ENCODE measurements at places on chromosomes 16 and 17.

DNA sequence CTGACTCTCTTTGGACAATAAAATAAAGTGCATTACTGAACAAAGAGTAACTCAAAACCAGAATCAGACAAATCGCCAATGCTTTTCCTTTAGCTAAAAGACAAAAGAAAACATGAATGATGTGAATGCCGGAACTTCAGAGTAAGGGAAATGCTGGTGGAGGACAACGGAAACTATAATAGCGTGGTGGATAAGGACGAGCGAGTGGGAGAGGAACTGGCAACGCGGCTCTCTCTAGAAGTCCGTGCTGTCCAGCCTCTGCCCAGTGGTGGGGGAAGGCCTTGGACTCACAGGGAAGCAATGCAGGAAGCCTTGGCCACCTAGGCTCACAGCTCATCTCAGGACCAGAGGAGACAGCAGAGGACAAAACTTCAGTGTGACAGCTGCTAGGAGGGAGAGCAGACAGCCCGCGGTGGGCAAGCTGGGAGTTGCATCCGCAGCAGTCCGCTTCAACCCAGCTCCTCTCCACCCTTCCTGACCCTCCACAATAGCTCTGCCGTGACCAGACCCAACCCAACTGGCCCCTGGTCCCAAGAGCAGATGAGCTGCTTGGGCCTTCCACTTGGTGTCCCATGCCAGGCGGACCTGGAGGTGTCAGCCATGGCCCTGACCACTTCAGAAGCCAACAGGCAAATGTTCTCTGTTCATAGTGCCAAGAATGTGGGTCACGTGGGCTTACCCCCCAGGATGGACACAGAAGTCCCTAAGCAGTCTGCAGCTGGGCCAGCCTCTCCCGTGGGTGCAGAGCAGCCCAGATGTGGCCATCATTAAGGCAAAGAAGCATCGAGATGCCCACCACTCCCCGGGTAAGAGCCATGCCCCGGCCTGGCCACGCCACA lies 5.3 kb upstream of the FAAP100 start:
- DNase-seq, result no peak

DNA sequence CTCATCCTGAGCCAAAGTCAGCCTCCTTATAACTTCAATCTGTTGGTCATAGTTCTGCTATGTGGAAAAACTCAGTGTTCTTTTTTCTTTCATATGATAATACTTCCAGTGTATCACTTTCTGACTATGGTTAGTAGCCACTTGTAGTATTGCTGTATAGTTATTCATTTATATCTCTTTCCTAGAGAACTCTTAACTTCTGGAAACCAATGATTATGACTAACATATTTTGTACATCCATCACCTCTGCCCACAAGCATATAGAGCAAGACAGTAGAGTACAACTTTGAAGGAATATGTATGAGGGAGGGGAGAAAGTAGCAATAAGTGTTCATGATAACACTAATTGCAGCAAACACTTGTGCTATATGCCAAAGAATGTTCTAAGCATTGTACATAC lies 38.6 kb downstream of the COX10 start:
- DNase-seq, result no peak

DNA sequence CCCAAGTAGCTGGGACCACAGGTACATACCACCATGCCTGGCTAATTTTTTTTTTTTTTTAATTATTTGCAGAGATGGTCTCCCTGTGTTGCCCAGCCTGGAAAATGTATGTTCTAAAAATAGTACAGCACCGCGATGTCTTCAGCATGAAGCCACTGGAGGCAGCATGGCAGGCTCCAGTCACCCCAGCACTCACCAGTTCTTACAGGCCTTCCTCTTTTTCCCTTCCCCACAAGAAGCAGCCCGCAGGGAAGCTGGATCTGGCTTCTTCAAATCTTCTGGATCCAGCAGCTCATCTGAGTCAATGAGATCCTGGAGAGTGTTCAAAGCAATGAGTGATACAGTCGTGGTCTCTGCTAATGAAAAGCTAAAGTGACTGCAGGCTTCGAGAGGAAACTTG lies 16.2 kb downstream of the CIAPIN1 start:
- DNase-seq, result no peak

DNA sequence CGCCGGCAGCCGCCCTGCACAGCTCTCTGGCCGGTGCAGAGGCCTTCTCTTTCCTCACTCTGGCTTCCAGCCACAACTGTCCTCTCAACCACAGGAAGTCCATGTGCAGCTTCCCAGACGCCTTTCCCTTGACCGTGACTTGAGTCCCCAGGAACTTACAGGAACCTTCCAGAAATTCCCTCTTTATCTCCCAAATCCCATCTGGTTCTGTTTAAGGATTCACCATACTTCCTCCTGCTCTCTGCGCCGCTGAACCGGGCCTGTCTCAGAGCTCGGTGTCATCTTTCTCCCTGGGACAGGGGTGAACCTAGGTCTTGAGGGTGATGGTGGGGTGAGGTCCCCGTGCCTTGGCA lies 65.2 kb upstream of the ZNF469 start:
- no peak for DNase-seq

DNA sequence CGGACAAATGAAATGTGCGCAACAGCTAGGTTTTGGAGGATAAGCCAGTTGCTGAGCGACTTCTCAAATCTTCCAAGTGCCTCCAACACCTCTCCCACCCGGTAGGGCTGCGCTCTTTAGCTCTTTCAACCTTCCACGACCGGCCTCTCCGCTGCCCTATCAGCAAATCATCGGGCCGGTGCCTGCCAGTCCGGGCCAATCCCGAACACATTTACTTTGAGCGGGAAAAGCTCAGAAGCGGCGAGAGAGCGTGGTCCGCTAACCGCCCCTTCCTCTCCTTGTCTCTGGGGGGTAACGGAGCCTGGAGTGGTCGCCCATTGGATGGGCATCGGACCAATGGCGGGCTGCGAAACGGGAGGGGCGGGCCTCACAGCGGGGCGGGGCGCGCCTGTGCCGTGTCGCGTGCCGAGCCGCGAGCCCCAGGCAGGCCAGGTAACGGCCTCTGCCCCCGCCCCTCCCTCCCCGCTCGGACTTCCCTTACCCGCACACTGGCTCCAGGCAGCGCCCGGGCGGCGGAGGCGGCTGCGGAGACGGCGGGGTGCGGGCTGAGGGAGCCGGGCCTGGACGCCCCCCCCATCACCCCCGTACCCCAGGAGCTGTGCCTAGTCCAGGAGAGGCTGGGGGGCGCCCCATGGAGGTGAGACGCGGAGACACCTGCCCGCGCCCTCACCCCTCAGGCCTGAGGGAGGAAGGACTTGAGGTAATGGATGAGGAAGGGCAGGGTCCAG lies at the start of gene MEIOC:
TSS of gene MEIOC (plus strand) at position 486 of the 728 bp plus-strand sequence. CDS start at position 632, 146 bp downstream.
- no peak for DNase-seq

DNA sequence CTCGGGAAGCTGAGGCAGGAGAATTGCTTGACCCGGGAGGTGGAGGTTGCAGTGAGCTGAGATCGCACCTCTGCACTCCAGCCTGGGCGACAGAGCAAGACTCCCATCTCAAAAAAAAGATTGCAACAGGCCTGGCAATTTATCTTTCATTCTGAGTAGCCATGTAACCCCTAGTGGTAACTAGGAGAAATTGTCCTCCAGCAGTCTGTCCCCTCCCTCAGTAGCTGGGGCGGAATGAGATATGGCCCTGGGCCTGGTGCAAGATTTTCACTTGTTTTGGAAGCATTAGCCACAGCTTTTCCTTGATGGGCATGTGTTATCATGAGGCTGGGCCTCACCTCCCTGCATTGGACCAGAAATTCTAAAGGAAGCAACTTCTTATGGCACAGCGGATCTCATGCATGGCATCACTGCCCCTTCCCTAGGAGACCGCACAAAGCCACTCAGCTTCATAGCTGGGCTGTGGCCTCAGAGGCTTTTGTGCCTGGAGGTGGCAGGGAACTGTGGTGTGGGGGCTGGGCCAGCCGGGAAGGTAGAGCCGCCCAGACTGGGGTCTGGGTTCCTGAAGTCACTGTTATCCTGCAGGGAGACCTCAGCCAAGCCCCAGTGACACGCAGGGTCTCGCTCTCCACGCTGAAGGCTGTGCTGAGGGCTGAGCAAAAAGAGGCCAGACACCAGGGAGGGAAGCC lies 13.4 kb downstream of the NATD1 start:
- peak; percentile 43 for DNase-seq

GRCh38 chr17:45335721-45336120 lies 18.9 kb upstream of the MAP3K14 start:
- no peak for DNase-seq

- DNase-seq, result peak; percentile 92
These were observed 157.4 kb downstream of the PRKCA start for GRCh38 chr17:66459811-66460270.

GRCh38 chr16:83470416-83470815 lies 337.4 kb upstream of the HSBP1 start:
- DNase-seq, result peak; percentile 21

DNA sequence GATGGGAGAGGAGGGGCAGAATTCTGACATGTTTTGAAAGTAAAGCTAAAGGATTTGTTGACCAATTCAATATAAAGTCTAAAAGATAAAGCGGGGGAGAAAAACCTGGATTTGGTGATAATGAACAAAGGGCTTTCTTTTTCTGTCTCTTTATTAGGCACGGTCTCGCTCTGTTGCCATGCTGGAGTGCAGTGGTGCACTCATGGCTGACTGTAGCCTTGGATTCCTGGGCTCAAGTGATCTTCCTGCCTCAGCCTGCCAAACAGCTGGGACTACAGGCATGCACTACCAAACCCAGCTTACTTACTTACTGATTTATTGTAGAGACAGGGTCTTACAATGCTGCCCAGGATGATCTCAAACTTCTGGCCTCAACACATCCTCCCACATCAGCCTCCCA lies 7.5 kb downstream of the CDR2 start:
- DNase-seq, result no peak

DNA sequence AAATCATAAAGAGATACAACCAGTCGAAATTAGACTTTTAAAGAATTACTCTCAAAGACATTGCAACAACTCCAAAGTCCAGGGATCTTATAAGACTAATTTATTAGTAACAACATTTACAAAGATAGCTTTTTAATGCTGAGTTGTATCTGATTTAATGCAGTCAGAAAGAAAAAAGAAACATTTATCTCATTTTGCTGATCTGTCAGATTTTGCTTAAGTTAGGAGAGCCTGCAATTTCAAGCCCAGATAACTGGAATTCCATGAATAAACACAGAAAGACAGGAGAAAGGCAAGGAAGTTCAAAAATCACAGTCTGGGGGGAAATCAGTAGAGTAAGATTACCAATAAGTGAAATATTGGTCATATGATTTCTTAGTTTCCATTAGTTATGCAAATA lies 22.9 kb downstream of the SLFN11 start:
- no peak for DNase-seq

DNA sequence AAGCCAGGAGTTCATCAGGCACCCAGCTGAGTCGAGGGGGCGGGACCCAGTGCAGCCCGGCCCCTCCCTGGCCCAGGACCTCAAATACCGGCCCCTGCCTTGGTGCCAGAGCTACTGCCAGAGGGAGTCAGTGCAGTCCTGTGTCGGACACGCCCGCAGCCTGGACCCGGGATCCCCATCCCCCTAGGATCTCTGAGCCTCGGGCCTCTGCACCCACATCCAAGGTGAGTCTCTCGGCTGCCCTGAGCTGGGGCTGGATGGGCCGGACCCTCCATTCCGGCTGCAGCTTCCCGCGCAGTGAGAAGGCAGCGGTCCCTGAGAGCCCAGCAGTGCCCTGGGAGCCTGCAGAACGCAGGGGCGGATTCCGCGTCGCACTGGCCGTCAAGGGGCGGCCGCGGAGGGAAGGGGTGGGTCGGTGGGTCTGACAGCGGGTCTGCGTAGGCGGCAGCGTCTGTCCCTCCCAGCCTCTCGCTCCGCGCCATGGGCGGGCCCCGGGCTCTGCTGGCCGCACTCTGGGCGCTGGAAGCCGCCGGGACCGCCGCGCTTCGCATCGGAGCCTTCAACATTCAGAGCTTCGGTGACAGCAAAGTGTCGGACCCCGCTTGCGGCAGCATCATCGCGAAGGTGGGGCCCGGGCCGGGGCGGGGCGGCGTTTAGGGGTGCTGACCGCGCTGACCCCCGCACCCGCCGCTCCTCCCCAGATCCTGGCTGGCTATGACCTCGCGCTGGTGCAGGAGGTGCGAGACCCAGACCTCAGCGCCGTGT lies at the start of gene DNASE1L2:
TSS of gene DNASE1L2 (plus strand) at position 108 of the 765 bp plus-strand sequence. CDS start at position 481, 373 bp downstream.
- DNase-seq, result no peak
